ENCODE measurements at places on chromosomes 13 and 19. TPM values are rescaled to one million over a fixed set of nuclear protein-coding genes. Genes with fewer than 3 reads are reported as not detected.

KLF1 gene
- not detected for polyA plus RNA-seq

PEAK3 gene
- 0.57 TPM for polyA plus RNA-seq

RAB11B gene
- polyA plus RNA-seq = 216 TPM

LRRC4B gene
- polyA plus RNA-seq = 1.8 TPM

LRCH1 gene
- polyA plus RNA-seq = 5.0 TPM

- DNase-seq = no peak
Observed at GRCh38 chr13:19586904-19587634, 25.7 kb upstream of the TPTE2 start.

DNA sequence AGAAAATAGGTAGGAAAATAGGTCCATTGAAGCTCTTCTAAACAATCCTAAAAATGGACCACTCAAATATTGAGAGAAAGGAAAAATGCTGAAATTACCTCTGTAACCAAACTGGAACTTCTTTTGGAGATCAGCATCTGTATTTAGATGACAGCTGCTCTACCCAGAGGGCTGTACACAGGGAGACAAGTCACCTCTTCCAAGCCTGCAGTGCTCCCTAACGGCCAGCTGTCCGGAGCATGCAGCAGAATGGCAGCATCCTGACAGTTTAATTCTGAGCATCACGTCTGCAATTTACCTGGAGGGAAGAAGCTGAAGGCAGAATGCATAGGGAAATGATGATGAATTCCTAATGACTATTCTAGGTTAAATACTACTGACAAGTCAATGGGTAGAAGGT is 62.8 kb upstream of the DIAPH3 start:
- DNase-seq = peak; percentile 43

DNA sequence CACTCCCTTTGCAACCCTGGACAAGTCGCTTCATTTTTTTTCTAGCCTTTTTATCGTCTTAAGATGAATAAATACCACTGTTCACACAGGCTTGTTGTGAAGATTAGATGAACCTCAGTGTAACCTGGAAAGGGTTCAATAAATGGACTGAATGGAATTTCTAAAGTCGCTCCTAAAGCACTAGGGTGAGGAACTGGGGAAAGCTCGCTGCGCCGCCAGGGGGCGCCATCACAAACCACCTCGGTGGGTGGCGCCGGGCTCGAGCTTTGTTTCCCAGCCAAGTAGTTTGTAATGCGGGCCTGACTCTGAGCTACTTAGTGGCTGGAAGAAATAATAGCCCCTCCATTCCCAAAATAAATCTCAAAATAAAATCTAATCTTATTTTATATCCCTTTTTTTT is 2.2 kb upstream of the CEACAM6 start:
- DNase-seq = peak; percentile 31

DNA sequence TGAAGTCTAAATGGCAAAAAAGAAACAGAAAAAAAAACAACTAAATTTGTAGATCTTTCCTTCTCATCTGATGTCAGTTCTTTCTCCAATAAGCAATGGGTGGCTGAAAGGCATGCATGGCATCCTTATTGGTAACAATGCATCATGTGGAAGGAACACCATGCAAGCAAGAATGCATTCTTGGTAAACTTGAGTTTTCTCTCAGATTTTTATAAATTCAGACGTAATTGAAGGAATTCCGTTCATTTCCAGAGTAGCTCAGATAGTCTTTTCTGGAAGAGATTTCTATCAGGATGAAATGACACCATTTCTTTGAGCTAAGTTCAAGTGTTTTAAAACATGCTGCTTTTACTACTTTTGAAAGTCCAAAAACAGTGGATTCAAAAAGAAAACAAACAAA is 373.0 kb downstream of the COG6 start:
- DNase-seq = no peak

GRCh38 chr19:7612282-7613274 is 16.8 kb downstream of the XAB2 start:
- no peak for DNase-seq

DNA sequence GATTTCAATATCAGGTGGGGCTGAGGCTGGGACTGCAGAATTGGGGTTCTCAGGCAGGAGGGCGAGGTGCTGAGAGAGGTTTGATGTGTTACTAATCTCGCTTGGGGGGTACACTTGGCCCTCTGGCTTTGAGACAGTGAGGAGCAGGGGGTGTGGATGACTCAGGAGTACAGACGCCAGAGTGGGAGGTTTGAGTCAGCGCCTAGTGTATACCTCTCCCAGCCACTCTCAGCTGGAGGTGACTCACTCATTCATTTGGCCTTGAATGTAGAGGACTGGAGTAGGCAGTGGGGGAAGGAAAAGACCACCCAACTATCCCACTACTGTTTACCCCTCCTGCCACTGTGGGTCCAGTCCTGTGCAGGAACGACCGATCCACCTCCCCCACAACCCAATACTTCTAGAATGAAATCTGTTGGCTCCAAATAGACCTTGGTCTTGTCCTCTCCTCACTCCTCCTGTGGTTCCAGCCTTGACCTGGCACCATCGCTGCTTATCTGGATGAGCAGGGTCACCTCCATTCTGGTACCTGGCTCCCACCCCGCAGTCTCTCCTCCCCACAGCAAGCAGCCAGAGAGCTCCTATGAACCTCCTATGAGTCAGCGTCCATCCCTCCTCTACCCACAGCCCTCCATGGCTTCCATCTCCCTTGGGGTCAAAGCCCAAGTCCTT is 20.1 kb upstream of the ZNRF4 start:
- DNase-seq = peak; percentile 35

- no peak for DNase-seq
Observed at GRCh38 chr19:8391198-8392016, 1.2 kb downstream of the RAB11B start.

- DNase-seq = peak; percentile 66
Observed at GRCh38 chr19:12331211-12331941, 2.1 kb downstream of the ZNF563 start.

DNA sequence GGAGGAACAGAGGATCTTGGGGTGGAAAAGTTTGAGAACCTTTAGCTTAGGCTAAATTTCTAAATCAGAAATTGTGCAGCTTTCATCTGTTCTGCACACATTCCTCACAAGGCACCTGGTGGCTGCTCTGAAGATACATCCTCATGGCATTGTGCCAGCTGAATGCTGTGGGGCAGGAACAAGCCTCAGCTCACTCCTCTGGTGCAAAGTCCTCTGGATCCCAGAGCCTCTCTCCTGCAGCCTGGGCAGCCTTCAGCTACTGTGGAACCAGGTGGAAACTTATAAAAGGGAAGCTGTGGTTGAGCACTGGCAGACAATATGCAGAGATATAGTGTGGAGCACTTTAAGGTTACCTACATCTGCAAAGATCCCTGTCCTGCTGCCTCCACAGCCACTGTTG is 72.3 kb downstream of the KCTD12 start:
- peak; percentile 74 for DNase-seq

DNA sequence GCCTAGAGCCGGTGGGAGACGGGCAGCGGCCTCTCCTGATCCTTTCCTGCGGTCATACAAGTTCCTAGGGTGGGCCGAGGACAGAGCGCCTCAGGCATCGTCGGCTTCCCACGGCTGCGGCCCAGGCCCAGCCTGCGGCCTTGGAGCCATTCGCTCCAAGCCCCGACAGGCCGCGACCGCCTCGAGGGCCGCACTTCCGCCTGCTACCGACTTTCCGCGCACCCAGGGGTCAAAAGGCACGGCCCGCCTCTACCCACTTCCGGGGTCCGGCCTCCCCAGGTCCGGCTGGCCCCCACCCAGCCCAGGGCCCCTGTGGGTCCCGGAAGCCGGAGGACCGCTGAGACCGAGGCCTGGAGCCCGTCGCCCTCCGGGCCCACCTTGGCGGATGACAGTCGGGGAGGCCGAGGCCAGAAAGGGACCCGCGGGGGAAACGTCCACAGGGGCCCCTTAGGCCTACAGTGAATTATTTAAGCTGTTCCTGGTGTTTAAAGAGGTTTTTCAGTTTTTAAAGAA is 16.2 kb downstream of the ZIC2 start:
- no peak for DNase-seq

- DNase-seq = no peak
Observed at GRCh38 chr19:8135946-8136618, 13.3 kb downstream of the FBN3 start.

GRCh38 chr13:46613409-46614049 is 60.6 kb downstream of the LRCH1 start:
- DNase-seq = no peak

- DNase-seq = no peak
Observed at GRCh38 chr13:114311908-114312307, 2.4 kb upstream of the CHAMP1 start.
